T1000 (cell line): ENCODE measurements at places on chromosomes 12 and 14.

GRCh38 chr12:3164454-3165077, 87.4 kb downstream of the TSPAN9 start:
- DNase-seq, result no peak

DNA sequence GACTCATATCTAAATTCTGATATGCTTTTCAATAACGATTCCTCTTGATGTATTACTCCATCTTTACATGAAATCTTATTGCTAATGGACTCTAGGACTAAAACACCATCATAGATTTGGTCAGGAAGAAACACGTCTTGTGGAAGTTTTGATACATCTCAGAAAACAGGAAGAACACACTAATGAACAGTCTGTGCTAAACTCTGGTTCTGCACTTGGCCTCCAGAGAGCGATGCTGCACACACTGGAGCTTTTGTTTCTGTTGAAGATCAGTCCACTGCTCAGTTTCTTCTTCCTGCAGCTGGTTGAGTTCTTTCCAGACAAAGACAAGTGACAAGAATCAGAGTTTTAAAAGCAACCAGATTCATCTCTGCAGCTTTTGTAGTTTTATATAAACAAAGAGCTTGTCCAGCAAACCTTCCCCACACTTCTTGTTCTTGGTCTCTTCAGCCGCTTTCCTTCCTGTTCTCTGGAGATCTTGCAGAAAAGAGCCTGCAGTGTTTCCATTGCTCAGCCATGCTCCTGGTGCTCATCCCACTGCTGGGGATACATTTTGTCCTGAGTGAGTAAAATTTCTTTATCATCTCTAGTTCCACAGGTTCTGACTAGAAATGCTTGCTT, 229.1 kb upstream of the OR4E1 start:
- no peak for DNase-seq

GRCh38 chr12:131803961-131804521, 24.2 kb upstream of the MMP17 start:
- no peak for DNase-seq

GRCh38 chr12:120725151-120725658, 421 bp upstream of the ACADS start:
- no peak for DNase-seq

DNA sequence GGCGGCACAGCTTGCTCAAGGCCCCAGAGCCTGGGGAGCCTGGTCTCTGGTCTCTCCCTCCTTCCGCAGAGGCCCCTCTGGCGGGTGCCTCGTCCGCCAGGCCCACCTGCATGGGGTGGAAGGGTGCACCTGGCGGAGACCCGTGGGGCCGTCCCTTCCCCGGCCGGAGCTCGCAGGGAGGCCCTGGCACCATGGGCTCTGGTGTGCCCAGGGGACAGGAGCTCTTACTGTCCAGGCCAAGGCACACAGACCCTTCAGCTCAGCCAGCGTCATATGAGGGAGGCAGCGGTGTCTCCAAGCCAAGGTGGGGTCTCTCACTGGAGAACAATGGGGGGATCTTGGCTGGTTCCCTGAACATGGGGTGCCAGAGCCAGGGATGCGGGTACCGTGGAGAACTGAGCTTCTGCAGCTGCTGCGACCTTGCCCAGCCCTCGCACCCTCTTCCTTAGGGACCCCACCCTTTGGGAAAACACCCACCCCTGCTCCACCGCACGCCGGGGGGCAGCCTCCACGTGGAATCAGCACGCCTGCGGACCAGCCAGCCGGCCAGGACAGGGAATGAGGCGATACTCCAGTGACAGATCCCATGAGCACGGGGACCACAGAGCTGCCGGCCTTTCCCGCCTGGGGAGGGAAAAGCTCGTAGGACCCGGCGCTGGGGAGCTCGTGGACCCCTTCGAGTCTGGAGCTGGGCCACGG, 25.7 kb upstream of the GALNT9 start:
- no peak for DNase-seq

DNA sequence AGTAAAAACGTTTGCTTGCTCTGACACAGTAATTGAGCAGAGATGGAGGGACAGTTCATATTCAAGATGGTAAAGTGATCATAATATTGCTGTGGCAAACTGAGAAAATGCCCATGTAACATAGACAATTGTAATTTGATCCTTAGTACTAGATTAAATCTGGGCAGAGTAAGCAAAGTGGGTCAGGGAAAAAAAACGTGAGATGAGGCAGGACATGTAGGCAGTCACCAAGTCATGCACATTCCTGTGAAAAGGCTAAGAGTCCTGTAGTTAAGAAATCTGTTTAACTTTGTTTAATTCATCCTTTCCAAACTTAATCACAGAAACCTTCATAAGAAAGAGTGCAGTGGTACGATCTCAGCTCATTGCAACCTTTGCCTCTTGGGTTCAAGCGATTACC, 16.1 kb downstream of the BTBD7 start:
- no peak for DNase-seq

DNA sequence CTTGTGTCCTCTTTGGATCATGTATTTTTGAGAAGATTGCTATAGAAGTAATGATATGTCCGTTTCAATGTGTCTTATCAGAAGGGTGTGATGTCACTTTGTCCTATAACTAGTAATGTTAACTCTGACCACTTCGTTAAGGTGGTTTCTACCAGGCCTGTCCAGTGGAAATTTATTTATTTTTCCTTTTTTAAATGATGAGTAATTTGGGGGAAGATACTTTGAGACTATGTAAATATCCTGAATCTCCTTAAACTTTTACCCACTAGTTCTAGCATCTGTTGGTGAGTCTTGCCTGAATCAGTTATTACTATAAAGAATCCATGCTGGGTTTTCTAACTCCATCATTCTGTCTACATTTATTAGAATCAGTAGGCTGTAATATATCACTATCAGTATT, 15.3 kb downstream of the EP400 start:
- no peak for DNase-seq

GRCh38 chr14:94027566-94028449, 1.7 kb downstream of the OTUB2 start:
- no peak for DNase-seq

DNA sequence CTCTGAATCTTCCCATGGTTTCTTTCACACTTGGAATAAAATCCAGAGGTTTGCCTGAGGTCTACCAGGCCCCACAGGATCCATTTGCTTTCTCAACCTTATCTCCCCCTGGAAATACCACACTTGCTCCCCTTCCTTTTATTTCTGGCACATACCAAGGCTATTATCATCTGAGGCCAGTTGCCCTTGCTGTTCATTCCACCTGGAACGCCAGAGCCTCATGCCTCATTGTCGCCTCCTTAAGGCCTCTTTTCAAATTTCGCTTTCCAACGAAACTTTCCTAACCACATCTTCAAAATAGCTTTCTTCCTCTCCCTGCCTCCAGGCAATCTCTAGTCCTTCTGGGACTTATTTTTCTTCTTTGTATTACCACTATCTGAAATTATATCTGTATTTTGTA, 11.2 kb upstream of the LRIG3 start:
- no peak for DNase-seq

DNA sequence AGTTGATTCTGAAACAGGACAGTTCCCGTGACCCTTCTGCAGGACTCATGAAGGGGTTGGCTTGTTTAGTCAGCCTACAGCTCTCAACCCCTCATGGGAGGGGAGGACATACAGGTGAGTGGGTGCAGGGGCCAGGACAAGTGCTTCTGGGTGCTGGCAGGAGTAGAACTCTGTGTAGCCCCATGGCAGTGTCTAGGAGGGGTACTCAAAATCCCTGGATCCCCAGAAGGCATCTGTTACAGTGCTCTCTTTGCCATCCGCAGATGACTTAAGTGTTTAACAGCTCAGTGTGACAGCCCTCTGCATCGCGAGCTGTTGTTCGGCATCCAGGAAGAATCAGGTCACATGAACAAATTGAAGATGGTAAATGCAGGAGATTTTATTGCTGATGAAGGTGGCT, 91.0 kb downstream of the PIK3C2G start:
- no peak for DNase-seq

DNA sequence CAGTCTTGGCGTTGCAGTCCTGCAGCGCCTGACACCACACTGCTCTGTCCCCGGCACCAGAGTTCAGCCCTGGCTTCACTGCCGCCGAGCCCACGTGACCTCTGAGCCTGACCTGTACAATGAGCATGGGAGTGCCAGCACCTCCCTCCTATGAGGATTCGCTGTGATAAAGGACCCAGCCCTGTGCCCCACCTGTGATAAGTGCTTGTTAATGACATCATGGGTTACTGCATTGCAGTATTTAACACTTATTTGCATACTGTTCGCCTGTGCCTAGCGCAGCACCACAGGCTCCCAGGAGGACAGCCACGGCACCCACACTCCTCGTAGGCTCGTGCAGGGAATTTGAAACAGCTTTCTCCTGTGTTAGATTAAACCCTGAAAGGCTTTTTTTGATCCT, 118.2 kb upstream of the GSC start:
- no peak for DNase-seq

DNA sequence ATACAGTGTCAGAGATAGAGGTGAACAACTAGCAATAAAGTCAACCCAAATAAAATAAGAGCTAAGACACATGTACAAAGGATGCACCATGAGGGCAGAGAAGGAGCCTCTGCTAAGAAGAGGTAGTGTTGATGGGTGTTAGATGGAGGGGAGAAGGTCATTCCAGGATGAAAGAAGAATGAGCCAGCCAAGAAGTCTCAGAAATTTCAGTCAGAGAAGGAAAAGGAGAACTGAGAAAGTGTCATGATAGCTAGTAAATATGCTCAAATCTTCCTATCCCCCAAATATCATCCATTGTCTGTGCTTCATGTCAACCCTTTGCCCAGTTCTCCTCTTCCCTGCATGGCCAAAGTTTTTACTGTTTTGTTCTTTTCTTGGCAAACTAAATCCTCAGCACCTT, 225.2 kb upstream of the BTG1 start:
- DNase-seq, result no peak

DNA sequence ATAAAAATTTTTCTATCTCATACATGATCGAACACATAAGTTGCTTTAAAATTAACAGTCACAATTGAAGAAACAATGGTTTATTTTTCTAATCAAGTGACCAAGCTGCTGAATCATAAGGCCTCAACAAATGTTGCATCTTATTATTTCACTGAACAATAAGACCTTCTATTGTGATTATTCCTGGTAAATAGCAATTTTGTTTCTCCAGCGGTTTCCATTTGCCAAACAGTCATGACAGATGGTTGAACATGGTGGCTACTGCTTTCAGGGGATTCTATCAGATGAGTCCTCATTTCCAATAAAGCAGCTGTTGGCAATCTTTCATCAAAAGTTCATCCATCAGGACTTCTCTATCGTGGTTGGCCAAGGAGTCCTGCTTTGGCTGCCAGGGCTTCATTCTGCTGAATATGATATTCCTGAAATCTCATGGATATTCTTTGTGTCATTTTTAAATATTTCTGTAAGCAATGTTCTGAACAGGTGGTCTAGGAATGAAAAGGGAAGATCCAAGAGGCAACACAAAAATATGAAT, 13.0 kb downstream of the TOMM20L start:
- no peak for DNase-seq

DNA sequence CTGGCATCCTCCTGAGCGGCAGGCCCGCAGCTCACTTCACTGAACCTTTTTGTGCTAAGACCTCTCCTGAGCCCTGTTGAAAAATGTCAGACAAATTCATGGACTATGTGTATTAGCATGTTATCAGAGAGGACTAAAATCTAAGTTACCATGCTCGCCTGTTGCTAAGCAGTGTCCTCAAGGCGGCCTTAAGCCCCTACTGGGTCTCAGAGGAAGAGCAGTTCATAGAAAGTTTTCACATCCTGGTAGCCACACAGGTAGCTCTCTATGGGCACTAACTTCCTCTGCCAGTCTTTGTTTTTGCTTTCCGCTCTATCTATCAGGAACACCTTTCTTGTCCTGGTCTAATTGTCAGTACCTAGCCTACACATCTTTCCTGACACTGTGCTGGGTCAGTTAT, 306.6 kb upstream of the MIS18BP1 start:
- no peak for DNase-seq

DNA sequence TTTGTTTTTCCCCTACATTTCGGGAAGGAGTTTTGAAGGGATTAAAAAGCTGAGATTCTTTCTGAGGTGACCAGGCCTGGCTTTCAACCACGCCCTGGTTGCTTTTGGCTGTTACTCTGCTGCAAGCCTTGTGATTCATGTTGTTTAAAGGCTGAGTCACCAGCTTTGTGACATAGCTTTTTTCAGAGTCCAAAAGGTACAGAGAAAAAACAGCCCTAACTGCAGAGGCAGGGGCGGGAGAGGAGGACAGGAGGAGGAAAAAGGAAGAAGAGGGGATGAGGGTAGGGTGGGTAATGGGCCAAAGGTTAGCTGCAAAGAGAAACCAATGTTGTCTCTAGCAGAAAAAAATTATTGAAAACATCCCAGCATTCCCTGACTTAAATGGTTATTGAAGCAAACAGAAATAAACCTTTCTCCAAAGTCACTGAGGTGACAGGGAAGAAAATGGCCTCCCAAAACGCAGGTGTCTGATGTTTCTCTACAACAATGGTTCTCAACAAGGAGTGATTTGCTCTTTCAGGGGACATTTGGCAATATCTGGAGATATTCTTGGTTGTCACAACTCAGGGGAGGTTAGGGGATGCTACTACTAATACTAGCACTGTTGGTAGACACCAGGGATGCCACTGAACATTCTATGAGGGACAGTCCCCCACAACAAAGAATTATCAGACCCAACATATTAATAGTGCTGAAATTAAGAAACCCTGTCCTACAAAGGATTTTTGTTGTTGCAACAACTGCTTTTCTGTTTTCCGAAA, 2.1 kb upstream of the UBC start:
- DNase-seq, result no peak

- no peak for DNase-seq
Measured at GRCh38 chr14:102693006-102693755, 84.1 kb upstream of the TRAF3 start.

DNA sequence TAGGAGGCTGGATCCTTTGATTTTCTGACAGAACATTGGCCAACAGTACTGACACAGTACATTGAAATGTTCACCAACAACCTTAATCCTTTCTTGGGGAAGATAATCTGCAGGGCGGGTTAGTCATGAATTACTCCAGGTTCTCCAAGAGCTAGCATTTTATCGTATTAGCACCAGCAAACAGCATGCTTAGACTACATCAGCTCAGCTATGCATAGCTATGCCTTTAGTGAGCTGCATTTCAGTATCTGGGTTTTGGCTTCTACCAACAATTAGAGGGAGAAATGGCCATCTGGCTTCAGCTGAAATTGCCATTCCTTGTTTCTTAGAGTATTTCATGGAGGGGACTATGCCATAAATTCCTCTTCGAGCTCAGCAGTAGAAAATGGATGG, 33.8 kb downstream of the SAMD4A start:
- no peak for DNase-seq
